ENCODE measurements at places on chromosomes 2 and 18.

DNA sequence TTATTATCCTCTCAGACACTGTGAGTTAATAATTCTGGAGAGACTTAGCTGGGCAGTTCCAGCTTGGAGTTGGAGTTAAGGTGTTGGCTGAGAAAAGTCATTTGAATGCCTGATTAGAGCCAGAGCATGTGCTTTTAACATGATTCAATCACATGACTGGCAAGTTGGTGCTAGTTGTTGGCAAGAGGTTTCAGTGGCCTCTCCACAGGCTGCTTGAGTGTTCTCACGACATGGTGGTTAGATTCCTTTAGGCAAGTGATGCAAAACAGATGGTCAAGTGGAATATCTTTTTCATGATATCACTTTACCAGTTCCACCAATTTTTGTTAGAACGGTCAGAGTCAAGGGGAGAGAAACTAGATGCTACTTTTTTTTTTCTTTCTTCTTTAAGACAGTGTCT, 262.7 kb upstream of the FN1 start:
- no peak for DNase-seq

DNA sequence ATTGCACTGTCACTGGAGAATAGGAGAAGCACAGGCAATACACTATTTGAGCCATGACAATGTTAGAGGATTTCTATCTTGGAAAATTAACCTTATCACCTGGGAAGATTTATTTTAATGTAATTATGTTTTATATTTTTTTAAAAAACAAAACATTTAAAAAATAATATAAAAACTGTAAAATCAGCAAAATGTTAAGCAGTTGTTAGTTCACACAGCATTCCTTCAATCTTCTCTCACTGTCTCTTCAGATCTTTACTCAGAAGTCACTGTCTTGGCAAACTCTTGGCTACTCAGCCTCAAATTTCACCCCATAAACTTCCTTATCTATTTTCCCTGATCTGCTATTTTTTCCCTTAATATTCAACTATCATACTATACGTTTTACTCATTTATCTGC, 1322.6 kb downstream of the LRP1B start:
- DNase-seq = no peak

GRCh38 chr2:63850649-63851048, 9.0 kb downstream of the UGP2 start:
- no peak for DNase-seq

DNA sequence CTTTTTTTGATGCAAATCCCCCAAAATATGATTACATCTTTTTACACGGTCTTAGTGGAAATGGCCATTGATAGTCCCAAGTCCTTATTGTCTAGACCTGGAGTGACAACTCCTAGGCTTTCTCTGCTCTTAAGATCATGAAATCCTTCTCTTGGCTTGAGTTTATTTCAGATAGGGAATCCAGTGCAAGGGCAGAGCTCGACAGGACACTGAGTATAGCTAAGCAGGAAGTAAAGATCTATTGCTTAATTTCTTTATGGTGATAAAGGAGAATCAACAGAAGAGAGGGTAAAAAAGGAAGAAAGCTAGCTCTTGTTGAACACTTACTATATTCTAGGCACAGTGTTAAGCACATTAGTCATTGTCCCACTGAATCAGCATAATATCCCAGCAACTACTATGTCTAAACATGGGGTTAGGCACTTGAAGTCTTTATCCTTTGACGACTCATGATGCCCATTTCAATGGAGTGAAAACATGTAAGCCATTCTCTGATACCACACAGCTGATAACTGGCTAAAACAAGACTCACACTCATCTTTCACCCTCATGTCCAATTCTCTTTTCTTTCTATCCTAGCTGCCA, 74.1 kb upstream of the LRATD1 start:
- DNase-seq = no peak

DNA sequence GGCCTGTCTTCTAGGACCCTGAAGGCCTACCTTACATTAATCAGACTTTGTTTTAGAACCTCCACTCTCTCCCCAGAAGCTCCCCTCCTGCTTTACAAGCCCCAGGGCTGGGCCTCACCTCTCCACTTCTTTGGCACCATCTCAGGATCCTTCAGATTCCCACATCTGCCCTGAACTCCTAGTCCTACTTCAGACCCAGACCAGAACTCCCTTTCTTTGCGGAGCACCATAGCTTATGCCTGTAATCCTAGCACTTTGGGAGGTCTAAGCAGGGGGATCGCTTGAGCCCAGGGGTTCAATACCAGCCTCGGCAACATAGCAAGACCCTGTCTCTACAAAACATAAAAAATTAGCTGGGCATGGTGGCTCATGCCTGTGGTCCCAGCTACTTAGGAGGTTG, 991 bp downstream of the CHCHD5 start:
- DNase-seq = no peak

DNA sequence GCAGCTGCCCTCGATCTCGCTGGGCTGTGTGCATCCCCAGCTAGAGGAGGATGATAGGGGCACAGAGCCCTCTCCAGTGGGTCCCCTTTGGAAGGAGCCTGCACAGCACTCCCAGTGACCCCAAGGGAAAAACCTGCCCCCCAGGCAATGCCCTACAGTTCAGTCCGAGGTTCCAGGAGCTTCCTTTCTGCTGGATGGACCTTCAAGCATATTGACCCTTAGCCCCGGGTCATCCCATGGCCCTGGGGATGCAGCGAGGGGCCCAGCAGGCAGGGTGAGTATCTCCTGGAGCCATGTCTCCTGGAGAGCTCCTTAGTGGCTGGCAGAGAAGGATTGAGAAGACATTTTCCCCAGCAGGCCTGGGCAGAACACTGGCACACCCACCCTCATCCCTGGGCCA, 45.4 kb upstream of the CTDP1 start:
- no peak for DNase-seq

DNA sequence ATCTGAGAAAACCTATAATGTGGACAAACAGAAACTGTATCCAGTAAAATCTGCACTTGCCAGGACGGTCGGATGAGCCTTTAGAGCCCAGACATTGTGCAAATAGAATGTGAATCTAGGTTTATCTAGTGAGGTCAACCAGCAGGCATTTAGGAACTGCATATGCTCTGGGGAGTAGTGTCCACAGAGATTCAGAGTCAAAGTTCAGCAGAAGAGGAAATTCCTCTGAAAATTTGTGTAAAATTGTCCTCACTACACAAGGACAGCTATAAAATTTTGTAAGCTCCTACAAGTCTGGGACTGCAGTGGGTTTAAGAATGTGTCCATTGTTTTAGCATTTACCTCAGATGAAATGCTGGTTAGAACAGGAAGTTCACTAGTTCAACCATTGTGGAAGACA, 9.8 kb upstream of the NDUFV2 start:
- DNase-seq = no peak

- no peak for DNase-seq
Observed at GRCh38 chr2:2033691-2034090, 289.4 kb upstream of the PXDN start.

GRCh38 chr2:129780316-129781270, 198.9 kb upstream of the RAB6C start:
- no peak for DNase-seq

GRCh38 chr2:237025090-237025865, 60.4 kb upstream of the COPS8 start:
- no peak for DNase-seq

- DNase-seq = no peak
Observed at GRCh38 chr2:43127941-43128558, 98.4 kb downstream of the ZFP36L2 start.

- DNase-seq = no peak
Observed at GRCh38 chr18:66167829-66168684, 417.2 kb downstream of the CDH7 start.

DNA sequence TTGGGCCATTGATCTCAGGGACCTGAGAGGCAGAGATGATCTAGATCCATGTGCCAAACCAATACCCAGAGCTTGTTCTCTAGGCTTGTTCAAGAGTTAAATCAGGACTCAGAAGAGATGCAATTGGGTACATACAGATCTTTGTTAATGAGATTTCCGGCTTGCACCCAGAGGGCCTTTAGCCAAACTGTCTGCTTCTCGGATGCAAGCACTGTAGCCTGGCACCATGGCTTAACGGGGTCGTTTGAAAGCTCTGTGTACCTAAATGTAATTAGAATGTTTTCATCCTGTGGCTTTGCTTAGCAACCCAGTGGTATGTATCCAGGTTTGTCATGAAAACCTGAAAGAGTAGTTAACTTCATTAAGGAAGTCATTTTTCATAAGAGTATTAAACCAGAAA, 94.2 kb downstream of the TPGS2 start:
- DNase-seq = no peak

DNA sequence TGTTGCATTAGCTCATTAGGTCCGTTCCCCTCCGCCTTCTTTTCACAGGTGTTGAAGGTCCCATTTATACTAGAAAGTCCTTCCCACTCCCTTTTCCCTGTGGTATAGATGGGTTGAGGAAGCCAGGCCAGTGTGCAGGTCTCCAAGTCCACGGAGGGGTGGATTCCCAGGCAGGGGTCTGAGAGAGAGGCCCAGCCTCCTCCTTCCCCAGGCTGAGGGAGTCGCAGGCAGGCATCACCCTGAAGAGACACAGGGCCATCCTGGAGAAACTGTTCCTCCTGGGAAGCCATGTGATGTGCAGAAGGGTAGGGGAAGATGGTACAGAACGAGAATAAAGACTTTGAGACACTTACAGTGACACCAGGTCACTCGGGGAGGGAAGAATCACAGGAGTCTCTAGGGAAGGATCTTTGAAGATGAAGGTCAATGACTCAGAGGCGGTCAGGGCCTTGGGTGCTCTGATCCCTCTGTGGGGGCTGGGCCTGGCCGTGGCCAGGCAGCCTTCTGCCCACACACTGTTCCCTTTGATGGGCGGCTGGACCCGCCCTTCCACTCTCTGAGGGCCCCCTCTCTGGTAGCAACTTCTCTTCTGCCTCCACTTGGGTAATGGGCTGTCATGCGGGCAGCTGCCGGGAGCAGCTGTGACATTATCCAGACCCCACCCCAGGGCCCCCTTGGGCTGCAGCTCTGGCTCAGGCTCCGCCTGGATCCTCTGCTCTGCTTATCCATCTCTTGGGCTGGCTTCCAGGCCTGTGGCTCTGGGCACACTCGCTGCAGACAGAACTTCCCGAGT, 45.1 kb downstream of the RHOB start:
- no peak for DNase-seq

- no peak for DNase-seq
Observed at GRCh38 chr2:49286726-49287125, 132.4 kb upstream of the FSHR start.

GRCh38 chr2:195505701-195506100, 151.3 kb upstream of the SLC39A10 start:
- no peak for DNase-seq

- DNase-seq = no peak
Observed at GRCh38 chr2:67876176-67876575, 186.6 kb downstream of the C1D start.
